BE2C (cell line): ENCODE measurements at places on chromosomes 4 and X.
A peak's percentile ranks its signal among the peaks of the same experiment; 100 is the strongest.

GRCh38 chr4:119921830-119922229, 144.8 kb downstream of the MAD2L1 start:
- no peak for DNase-seq

DNA sequence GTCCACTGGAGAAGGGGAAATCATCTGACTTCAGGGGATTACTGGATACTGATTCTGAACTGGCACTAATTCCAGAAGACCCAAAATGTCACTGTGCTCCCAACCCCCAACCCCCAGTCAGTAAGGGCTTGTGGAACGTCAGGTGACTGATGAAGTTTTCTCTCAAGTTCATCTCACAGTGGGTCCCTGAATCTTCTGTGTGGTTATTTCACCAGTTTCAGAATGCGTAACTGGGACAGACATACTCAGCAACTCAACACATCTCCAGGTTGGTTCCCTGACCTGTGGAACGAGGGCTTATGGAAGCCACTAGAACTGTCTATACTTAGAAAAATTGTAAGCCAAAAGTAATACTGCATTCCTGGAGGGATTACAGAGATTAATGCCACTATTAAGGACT, 45.3 kb downstream of the DDX60L start:
- DNase-seq: no peak

- DNase-seq: peak; percentile 15
Observed at GRCh38 chrX:107629540-107629909, 1.2 kb downstream of the PRPS1 start.

DNA sequence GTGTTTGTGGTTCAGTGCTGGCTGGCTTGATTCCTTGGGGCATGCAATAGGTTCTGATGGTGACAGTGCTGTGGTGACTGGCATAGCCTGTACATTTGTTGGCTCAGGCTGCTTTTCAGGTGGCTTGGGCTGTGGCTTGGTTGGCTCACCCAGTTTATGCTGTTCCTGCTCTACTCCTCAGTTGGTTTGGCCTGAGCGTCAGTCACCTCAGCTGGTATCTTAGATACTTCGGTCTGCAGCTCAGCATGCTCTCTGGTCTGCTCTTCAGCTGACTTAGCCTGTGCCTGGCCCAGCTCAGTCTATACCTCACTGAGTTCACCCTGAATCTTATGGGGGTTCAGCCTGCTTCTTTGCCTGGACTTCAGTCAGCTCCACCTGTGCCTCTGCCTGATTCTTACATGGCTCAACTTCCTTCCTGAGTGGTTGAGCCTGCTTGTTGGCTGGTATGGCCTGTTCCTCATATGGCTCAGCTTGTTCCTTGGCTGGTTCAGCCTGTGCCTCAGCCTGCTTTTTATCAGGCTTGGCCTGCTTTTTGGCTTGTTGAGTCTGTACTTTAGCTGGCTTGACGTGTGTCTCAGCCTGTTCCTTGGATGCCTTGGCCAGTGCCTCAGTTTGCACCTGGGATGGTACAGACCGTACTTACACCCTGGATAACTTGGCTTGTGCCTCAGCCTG, 170.6 kb downstream of the MSN start:
- DNase-seq: no peak

DNA sequence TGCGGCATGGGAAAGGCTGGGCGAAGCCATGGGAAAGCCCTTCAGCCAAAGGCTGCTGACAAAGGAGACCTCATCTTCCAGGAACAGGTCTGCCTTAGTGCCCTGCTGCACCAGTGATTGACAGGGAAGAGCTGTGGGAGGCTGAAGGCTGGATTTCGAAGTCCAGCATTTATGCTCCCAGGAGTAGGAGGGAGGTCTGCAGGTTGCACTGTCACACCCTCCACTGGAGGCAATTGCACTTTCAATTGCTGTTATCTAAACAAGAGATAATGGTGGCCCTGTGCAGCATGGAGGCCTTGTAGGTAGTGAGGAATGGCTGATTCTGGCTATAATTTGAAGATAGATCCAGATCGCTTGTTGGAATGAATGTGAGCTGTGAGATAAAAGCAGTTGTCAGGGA, 43.7 kb downstream of the FAM114A1 start:
- DNase-seq: peak; percentile 30

DNA sequence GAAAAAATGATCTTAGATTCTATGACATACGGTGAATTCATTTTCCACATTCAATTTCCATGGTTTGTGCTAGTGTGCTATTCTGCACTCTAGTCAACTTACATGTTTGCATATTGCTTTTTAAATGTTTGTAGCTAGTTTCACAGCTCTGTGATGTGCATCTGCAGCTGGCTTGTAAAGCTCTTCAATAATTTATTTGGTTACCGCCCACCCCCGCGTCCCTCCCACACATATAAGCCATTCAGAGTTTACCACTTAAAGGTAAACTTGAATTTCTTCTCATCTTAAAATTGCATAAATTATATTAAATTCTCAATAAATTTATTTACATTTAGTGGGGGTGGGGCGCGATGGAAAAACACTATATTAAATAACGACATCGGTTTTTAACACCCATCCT, 291 bp upstream of the NBDY start:
- peak; percentile 35 for DNase-seq

- no peak for DNase-seq
Observed at GRCh38 chr4:172707622-172708021, 461.0 kb upstream of the GALNT7 start.

DNA sequence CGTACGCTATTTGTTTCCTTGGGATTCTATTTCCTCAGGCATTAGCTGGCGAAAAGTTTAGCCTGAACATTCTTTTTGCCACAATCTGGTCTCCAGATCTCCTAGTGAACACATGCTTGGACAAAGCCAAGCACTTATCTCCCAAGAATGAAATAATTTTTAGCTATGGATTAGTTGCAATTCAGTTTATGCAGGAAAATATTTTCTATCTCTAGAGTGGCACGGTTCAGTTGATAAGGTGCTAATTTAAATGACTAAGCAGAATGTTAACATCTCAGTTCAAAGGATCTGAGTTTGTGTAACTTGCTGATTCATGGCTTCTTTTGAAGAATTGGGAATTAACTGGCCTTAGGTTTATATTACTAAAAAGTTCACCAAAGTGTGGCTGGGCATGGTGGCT, 58.1 kb upstream of the JADE1 start:
- no peak for DNase-seq

DNA sequence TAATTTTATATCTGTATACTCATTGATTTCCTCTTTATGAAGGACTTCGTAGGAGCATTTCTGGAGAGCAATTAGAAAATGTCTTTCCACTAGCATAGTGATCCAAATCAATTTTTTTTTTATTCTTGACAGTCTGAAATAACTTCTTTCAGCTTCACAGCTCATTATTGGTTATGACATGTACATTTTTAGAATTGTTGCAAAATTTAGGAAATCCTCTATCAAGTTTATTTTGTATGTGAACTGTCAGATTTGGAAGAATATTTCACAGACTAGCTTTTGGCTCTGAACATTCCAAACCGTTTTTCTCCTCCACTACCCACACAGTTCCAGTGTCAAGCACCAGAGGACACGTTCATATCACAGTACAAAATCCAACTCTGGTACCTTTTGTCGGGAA, 249.6 kb upstream of the ATOH1 start:
- no peak for DNase-seq

DNA sequence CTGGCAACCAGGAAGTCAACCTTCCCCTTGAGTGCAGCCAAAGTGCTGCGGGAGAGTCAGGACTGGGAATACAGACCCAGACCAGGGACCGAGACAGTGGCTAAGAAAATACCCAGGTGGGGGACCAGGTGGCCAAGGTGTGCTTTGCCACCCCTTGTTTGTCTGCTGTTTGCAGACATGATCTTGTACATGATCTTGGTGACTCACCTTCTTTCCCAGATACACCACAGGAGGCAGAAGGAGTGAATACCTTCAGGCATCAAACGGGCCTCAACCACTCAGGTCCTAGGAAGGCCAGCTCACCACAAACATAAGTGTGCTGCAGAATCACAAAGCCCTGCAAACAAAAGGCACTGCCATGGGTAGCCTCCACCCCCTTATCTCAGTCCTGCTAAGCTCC, 62.0 kb downstream of the CNGA2 start:
- no peak for DNase-seq

GRCh38 chrX:148713981-148714380, 213.6 kb downstream of the AFF2 start:
- DNase-seq: no peak

- no peak for DNase-seq
Observed at GRCh38 chr4:182577411-182577810, 334.2 kb downstream of the TENM3 start.

- no peak for DNase-seq
Observed at GRCh38 chr4:93908778-93909177, 80.2 kb downstream of the ATOH1 start.
